ENCODE measurements at places on chromosomes 6 and 20. TPM values are rescaled to one million over a fixed set of nuclear protein-coding genes. Genes with fewer than 3 reads are reported as not detected.

- H3K4me1 ChIP-seq: peaks cover 14% of the 10 kb centered on the region
- H3K27ac ChIP-seq: no peak within 1 kb of the TSS
- peak within 1 kb of the TSS; percentile 74 for H3K4me3 ChIP-seq
- peaks cover 45% of the 10 kb centered on the region for H3K27me3 ChIP-seq
These were observed at the start of gene FAM162B for GRCh38 chr6:116764961-116765841. Gene FAM162B (minus strand): TSS chr6:116765719. CDS start chr6:116765576, 143 bp downstream.

DNA sequence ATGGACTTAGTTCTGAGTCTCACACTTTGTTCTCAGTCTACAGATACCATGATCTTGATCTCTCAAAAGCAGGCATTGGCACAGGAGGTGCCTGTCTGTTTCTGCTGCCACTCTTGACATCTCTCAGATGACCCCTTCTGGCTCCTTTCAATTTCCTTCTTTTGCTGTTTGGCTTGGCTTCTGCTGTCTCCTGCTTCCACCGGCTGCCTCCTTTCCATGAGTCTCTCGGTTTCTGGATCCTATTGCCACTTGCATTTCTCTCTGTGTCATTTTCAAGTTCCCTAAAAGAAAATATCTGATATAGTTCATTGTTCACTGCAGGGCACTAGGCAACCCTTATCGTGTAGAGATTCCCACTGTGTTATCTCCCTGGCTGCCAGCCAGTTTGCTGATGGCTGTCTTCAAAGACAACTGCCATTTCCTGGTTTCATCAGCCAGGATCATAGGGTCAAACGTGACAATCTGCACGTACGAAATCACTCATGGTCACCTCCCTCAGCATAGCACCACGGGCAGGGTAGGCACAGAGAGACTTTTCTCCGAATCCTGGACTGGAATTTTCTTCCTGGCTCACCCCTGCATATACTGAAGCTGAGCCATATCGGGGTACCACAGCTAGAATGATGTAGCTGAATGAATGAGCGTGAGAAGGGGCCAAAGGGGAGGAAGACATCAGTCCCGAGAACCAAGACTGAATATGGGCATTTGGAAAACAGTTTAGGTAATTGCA, 144.6 kb upstream of the TMEM170B start:
- DNase-seq: no peak
- no peaks in the 10 kb centered on the region for H3K27me3 ChIP-seq
- H3K4me3 ChIP-seq: no peak overlapping the region
- no peak overlapping the region for H3K27ac ChIP-seq
- H3K36me3 ChIP-seq: no peaks in the 10 kb centered on the region
- H3K4me1 ChIP-seq: no peaks in the 10 kb centered on the region

- H3K36me3 ChIP-seq: no peaks in the 10 kb centered on the region
- H3K27me3 ChIP-seq: no peaks in the 10 kb centered on the region
- DNase-seq: no peak
- H3K4me3 ChIP-seq: no peak overlapping the region
- H3K27ac ChIP-seq: no peak overlapping the region
- H3K4me1 ChIP-seq: peaks cover 10% of the 10 kb centered on the region
These were observed 299.7 kb upstream of the PRDM1 start for GRCh38 chr6:105786449-105786848.

Gene HLA-B
- total RNA-seq: 149 TPM

- H3K4me1 ChIP-seq: no peaks in the 10 kb centered on the region
- H3K27me3 ChIP-seq: no peaks in the 10 kb centered on the region
- no peak overlapping the region for H3K4me3 ChIP-seq
- H3K36me3 ChIP-seq: no peaks in the 10 kb centered on the region
These were observed 174.6 kb downstream of the KHDC1L start for GRCh38 chr6:73050706-73051105.

DNA sequence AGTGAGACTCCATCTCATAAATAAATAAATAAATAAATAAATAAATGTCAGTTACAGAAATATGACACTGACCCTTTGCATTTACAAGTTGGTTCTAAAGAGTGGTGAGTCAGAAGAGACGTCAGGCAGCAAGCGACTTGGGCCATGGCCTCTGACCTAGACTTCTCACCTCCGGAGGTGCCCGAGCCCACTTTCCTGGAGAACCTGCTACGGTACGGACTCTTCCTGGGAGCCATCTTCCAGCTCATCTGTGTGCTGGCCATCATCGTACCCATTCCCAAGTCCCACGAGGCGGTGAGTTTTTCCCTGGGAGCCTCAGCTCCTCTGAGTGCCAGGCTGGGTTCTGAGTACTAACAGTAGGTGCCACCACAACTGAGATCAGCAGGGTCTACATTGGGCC, 11.7 kb downstream of the MANBAL start:
- H3K27me3 ChIP-seq: no peaks in the 10 kb centered on the region
- no peak overlapping the region for H3K27ac ChIP-seq
- DNase-seq: no peak

- H3K27ac ChIP-seq: no peak overlapping the region
- DNase-seq: no peak
- H3K4me1 ChIP-seq: no peaks in the 10 kb centered on the region
- H3K4me3 ChIP-seq: no peak overlapping the region
- H3K36me3 ChIP-seq: no peaks in the 10 kb centered on the region
- H3K27me3 ChIP-seq: no peaks in the 10 kb centered on the region
These were observed 108.7 kb upstream of the FERMT1 start for GRCh38 chr20:6231556-6231955.

- no peaks in the 10 kb centered on the region for H3K27me3 ChIP-seq
- H3K4me3 ChIP-seq: no peak overlapping the region
- no peak overlapping the region for H3K27ac ChIP-seq
- no peaks in the 10 kb centered on the region for H3K4me1 ChIP-seq
- H3K36me3 ChIP-seq: peaks cover 13% of the 10 kb centered on the region
These were observed 583.5 kb downstream of the EYS start for GRCh38 chr6:65123521-65123920.

GRCh38 chr6:140264431-140264830, 890.0 kb upstream of the CITED2 start:
- H3K4me3 ChIP-seq: no peak overlapping the region
- no peaks in the 10 kb centered on the region for H3K4me1 ChIP-seq
- no peak overlapping the region for H3K27ac ChIP-seq
- H3K36me3 ChIP-seq: peaks cover 80% of the 10 kb centered on the region

Gene LRP11
- total RNA-seq: 19.8 TPM

DNA sequence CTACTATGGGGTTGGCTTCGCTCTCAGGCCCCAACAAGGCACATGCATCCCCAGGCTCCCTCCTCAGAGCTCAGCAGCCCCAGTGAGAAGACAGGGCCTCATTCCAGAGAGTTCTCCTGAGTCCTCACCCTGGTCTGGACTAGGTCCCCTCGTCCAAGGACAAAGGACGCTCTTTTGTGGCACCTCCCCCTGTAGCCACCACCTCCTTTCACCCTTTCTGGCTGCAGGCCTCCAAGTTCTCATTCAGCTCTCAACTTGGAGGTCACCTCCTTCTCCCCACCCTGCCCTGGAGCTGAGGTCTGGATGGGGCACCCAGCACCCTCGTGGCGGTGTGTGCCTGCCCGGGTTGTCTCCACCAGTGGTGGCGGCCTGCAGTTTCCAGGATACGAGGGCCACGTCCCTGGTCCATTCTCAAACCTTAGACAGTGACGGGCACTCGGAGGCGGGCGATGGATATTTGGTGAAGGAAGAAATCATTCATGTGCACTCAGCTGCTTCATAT, 2.5 kb downstream of the UNC93A start:
- H3K27me3 ChIP-seq: no peaks in the 10 kb centered on the region
- H3K27ac ChIP-seq: no peak overlapping the region
- H3K4me1 ChIP-seq: peaks cover 17% of the 10 kb centered on the region
- no peak overlapping the region for H3K4me3 ChIP-seq

Gene CFAP61
- 0.18 TPM for total RNA-seq

DNA sequence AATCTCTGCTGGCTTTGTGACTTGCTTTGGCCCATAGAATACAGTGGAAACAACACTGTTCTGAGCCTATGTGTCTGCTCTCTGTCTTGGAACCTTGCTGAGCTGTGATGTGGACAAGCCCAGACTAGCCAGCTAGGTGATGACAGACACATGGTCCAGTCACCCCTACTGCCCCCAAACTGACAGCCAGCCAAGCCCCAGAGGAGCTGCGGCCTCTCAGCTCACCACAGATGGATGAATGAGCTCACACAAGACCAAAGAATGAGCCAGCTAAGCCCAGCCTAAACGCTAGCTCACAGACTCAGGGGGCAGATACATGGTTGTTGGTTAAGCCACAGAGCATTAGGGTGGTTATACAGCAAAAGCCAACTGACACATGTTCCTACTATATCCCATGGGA, 4.1 kb downstream of the AARS2 start:
- no peaks in the 10 kb centered on the region for H3K27me3 ChIP-seq
- no peak overlapping the region for H3K27ac ChIP-seq
- H3K4me3 ChIP-seq: no peak overlapping the region
- DNase-seq: no peak

Gene SLC32A1
- total RNA-seq: 0.09 TPM

DNA sequence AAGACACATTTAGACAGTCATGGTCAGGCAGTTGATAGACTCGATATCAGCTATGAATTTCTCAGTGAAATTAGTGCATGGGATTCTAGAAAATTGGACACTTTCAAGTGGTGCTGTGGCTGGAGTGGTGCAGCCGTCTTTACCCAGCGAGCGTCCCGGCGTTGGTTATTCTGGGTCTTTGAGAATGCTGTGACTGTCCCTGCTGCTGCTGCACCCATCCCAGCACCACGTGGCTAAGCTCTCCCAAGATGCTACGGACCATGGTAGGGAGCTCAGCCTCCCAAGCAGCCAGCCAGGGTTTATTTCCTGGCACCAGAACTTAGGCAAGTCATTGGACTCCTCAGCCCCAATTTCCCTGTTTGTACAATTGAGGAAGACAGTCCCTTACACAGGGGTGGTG, 147.2 kb upstream of the RPS6KA2 start:
- no peak for DNase-seq
- peaks cover 28% of the 10 kb centered on the region for H3K4me1 ChIP-seq
- peaks cover 3% of the 10 kb centered on the region for H3K27me3 ChIP-seq
- no peaks in the 10 kb centered on the region for H3K36me3 ChIP-seq
- H3K4me3 ChIP-seq: no peak overlapping the region

Gene DOK5
- 10.1 TPM for total RNA-seq

DNA sequence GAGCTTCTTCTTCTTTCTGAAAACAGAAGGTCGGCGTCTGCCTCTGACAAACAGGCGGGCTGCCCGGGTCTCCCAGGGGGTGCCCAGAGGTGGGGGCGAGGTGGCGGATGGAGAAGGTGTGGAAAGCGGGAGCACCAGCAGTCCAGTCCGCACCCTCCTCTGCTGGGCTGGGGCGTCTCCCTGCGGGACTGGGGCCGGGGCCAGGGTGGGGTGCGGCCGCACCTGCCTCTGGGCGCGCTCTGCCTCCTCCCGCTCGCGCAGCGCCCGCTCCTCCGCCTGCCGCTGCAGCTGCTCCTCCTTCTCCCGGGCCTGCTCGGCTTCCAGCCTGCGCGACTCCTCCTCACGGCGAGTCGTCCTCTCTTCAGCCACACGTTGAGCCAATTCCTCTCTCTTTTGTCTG, 71.1 kb upstream of the BCLAF1 start:
- no peaks in the 10 kb centered on the region for H3K27me3 ChIP-seq
- H3K36me3 ChIP-seq: peaks cover 48% of the 10 kb centered on the region
